ENCODE measurements at places on chromosomes 5 and 9. TPM values are rescaled to one million over a fixed set of nuclear protein-coding genes. Genes with fewer than 3 reads are reported as not detected.

The PAIP2 gene
- total RNA-seq: 67.8 TPM

GRCh38 chr9:76607730-76608436, 148.9 kb downstream of the GCNT1 start:
- DNase-seq: no peak

GRCh38 chr9:98037357-98037756, 19.2 kb upstream of the NANS start:
- DNase-seq: peak; percentile 70

GRCh38 chr5:66829826-66830225, 233.6 kb downstream of the MAST4 start:
- peak; percentile 42 for DNase-seq

The TXNDC8 gene
- total RNA-seq: not detected

DNA sequence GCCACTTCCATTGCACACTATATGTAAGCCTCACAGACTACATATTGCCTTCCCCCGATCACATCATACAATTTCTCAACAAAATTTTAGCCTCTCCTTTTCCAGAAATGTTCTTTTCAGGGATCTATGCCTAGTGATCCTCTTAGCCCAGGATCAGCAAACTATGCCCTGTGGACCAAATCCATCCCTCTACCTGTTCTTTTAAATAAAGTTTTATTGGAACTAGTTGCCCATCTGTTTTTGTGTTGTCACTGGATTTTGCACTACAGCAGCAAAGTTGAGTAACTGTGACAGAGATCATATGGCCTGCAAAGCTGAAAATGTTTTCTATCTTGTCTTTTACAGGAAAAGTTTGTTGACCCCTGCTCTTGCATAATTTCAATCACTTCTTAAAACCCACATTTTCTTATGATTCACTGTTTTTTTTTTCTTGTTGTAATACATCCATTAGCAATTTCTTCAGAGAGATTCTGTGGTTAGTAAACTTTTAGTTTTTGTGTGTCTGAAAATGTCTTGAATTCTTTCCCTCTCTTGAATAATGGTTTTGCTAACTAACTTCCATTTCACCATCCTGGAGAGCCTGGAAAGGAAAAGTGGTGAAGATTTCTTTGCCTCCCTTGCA, 7.1 kb downstream of the TXNDC8 start:
- DNase-seq: peak; percentile 36

The FAM221B gene
- not detected for total RNA-seq

GRCh38 chr5:32581010-32581785, 4.2 kb upstream of the SUB1 start:
- DNase-seq: peak; percentile 59

- peak; percentile 85 for DNase-seq
Observed at GRCh38 chr9:77848897-77849296, 182.7 kb downstream of the GNAQ start.

The PCA3 gene
- total RNA-seq: not detected

GRCh38 chr9:127570533-127571111, 41.5 kb upstream of the STXBP1 start:
- no peak for DNase-seq

GRCh38 chr9:78386773-78387172, 89.8 kb downstream of the PSAT1 start:
- DNase-seq: no peak

The NLN gene
- 27.9 TPM for total RNA-seq

- DNase-seq: no peak
Observed at GRCh38 chr5:78765756-78766411, 117.3 kb upstream of the LHFPL2 start.

The PCDHAC1 gene
- total RNA-seq: 0.25 TPM

DNA sequence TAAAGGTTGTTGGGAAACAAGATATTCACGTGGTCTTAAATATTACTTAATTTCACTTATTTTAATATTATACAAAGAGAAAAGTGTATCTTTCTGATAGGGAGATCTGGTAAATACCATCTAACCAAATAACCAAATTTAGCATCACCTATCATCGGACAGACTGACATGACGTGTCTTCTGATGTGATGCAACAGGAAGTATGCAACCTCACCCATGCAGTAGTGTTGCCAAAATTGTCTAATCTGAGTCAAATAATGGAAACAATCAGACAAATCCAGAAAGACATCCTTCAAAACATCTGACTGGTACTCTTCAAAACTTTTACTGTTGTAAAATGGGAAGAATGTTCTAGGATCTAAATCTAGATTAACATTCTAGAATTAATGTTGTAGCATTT, 148.0 kb downstream of the FGF1 start:
- DNase-seq: no peak

DNA sequence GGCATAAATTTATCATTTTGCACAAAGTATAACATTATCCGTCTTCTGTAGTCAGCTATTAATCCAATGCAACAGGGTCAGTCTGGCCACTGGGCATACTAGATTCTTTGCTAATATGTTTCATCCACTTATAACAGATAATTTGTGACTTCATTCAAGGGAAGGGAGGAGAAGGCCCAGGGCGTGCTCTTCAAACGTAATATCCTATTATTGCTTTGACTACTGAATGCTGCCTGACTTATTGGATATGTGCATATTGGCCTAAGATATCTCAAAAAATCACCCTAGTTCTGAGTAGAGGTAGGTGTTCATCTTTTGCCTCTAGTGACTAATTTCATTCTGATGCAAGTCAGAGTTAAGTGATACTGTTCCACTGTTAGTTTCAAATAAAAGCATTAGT, 6.9 kb downstream of the FBXL7 start:
- DNase-seq: no peak

DNA sequence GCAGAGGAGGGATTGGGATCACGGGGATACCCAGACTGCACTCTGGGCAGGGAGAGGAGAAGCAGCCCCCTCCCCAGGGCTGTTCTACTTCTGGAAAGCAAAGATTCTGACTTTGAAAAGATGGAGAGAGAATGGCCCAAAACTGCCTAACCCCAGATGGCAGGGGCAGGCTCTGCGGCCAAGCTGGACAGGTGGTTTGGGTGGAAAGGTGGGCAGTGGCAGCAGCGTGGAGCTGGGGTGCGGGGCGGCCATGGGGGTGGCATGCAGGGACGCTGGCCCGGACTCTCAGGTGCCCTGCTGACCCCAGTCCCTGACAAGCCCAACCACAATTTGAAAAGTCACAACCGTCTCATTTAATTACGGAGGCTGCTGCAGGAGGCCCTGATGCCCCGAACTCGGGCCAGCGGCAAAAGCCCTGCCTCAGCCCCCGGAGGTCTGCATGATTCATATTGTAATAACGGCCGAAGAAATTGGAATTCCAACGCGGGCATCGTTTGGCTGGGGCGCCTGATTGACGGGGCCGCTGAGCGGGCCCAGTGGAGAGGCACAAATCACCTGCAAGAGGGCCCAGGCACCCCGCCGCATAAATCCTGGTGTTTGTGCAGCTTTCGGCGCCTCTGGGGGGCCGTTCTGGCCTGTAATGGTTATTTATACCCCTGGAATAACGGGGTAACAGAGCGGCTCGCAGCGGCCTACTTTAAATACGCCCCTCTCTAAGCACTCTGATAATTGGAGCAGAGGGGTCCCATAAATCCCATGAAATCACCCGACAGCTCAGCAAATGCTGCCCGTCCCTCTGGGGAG, 41.8 kb upstream of the FCN2 start:
- no peak for DNase-seq

DNA sequence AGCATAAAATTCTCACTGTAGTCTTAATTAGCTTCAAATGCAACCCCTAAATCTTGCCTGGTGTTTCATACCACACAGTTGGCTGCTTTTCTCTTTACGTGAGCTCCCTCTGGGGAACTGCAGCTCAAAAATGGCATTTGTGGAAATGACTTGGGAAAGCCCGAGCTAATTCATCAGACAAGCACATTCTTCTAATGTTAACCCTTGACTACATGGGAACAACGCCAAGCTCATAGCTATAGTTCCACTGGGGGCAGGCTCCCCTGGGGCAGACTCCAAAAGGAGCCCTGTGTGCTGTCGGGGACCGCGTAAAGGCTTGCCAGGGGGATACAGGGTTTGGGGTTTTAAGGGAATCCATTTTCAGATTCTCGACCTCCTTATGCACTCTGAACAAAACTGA, 301.4 kb upstream of the DAP start:
- DNase-seq: peak; percentile 44

GRCh38 chr9:38287420-38287985, 105.0 kb upstream of the ALDH1B1 start:
- no peak for DNase-seq

- no peak for DNase-seq
Observed at GRCh38 chr9:22857316-22857715, 410.7 kb downstream of the DMRTA1 start.

- DNase-seq: no peak
Observed at GRCh38 chr9:17963498-17963897, 384.6 kb downstream of the SH3GL2 start.

- DNase-seq: no peak
Observed at GRCh38 chr9:137057545-137057944, 3.7 kb upstream of the ENTPD2 start.

The IL9 gene
- total RNA-seq: not detected

The TMEM171 gene
- total RNA-seq: 2.1 TPM

The CER1 gene
- not detected for total RNA-seq

DNA sequence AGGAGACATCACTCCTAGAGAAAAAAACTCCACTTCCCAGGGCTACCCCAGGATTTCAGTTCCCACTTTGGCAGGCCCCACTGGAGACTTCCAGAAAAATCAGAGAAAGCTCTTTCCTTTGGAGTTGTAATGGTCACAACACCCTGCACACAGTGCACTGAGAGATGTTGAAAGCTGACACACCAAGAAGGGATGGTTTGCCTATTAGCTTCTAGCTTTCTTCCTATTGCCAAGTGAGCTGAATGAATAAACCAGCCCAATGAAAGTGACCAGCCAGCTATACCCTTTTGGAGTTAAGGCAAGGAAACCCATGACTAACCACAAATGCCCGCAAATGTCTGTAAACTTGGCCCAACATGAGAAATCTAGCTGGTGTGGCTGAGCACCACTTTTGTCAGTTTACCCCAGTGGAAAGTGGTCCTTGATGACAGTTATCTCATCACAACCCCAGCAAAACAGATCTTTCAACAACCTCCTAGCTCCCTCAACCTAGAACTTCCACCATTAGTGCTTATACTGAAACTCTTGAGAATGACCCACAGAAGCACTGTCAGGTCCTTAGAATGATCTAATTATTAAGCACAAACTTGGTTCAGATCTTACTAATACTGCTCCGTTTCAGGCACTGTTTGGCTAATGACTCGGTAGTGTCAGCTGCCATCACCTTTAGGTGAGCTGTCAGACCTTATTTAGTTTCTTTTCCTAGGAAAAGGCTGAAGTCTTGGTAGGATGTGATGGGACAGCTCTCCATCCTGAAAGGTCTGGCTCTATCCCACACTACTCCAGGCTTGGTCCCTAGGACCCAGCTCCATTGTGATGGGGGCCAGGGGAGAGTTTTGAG, 11.2 kb downstream of the IRF1 start:
- DNase-seq: peak; percentile 39

The ATP6V0E1 gene
- total RNA-seq: 348 TPM

DNA sequence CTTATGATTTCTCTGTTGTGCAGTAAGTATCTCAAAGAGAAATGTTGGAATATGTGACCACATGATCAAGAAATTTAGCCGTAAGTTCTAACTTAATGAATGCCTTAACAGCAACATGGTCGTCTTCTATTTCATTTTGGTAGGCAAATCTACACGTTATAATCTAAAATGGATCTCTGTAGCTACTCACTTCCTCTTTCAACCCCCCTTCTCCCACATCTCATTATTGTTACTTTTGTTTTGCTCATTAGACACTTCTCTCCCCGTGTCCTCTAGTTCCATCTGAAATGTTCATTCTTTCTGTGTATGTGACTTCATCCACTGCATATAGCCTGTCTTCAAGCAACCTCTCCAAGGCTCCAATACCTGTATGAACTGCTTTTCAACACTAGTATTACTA, 27.1 kb upstream of the LPAR1 start:
- DNase-seq: no peak

The MYORG gene
- total RNA-seq: 1.5 TPM

DNA sequence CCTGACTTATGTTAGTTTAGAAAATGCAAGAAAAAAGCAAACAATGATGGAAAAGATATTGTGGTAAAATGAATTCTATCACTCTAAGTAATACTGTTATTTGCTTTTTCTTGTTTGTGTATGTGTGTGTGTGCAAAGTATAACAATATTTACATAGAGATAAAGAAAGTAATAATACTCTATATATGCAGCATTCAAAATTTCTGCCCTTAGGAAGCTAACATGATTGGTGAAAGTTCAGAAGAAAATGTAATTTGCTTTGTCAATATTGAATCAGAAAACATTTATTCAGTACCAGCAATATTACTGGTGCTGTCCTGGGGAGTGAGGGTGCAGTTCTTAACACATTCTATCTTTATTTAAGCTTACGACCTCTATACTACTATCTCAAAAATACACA, 12.9 kb upstream of the PRDM9 start:
- no peak for DNase-seq
